ENCODE measurements at places on chromosomes 16 and 17.

- DNase-seq: peak; percentile 39
These were observed 736 bp downstream of the CNP start for GRCh38 chr17:41967141-41967920.

DNA sequence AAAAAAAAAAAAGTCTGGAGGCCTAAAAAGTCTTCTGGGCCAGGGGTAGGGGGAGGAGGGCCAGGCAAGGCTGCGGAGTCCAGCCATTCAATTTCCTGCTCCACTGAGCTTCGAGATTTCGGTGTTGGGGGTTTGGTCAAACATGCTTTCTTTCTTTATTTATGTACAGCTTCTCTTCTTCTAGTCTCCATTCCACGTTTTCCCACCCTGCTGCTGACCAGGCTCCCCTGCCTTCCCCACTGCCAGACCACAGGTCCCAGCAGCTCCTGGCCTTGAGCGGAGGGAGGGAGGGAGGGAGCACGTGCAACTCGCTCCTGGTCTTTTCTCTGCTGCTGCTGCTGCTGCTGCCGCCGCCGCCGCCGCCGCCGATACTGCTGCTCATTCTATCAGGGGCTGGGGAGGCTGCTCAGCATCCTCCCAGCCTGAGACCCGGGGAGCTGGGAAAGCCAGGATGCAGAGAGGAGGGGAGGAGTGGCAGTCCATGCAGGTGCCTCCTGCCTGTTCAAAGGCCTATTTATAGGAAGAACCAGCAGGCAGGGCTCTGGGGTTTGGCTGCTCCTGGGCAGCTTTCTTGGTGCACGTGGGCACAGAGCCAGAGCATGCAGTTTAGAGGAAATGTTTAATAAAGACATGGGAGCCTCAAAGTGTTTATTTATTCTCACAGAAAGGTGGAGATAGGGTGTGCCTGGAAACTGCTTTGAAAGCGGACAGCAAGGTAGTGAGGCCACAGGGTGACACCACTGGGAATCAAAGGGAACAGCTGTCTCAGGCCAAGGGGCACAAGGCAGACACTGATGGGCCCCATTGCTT lies 23.4 kb upstream of the ZFHX3 start:
- DNase-seq: no peak

DNA sequence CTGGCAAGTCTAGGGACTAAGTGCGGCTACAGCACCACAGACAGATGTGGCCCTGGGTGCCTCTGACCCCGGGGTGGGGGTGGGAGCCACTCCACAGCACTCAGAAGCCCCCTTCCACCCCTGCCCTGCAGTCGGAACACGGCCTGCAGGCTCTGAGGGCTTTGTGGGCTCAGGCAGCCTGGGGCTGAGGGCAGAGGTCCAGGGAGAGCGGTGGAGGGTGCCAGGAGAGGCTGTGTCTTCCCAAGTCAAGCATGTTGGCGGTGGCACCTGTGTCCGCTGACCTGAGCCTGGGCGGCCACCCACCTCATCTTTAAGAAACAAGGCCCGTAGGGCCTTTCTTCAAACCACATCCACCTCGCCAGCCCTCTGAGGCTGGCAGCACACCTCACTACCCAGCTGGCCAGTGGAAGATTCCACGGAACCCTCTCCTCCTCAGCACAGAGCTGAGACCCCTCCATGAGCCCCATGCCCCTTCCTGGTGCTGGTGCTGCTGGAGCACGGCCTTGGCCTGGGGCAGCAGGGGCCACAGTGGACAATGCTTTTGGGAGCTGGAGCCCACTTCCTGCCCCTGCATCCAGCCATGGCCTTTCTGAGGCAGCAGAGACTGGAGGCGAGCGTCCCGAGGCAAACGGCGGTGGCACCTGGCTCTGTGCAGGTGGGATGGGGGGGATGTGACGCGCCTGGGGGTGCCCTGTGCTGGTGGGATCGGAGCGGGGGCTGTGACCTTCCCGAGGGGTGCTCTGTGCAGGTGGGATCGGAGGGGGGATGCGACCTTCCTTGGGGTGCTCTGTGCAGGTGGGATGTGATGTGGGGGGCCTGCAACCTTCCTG lies 77.8 kb downstream of the ZNF778 start:
- no peak for DNase-seq

- no peak for DNase-seq
These were observed 56.5 kb downstream of the SNTB2 start for GRCh38 chr16:69243479-69243878.

- no peak for DNase-seq
These were observed 10.8 kb upstream of the B4GALNT2 start for GRCh38 chr17:49121696-49122292.

- no peak for DNase-seq
These were observed 231.2 kb downstream of the CPPED1 start for GRCh38 chr16:12572316-12572985.

GRCh38 chr17:4881761-4882555 lies 17.4 kb upstream of the C17orf107 start:
- DNase-seq: peak; percentile 79

DNA sequence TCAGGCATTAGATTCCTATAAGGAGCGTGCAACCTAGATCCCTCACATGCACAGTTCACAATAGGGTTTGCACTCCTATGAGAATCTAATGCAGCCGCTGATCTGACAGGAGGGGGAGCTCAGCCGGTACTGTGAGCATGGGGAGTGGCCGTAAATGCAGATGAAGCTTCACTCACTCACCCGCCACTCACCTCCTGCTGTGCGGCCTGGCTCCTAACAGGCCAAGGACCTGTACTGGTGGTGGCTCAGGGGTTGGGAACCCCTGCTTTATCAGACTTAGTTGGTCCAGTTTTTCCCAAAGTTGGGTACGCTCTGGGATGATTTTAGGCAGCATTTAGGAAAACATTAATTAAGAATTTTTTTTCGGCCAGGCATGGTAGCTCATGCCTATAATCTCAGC lies 103.8 kb downstream of the MARF1 start:
- no peak for DNase-seq

DNA sequence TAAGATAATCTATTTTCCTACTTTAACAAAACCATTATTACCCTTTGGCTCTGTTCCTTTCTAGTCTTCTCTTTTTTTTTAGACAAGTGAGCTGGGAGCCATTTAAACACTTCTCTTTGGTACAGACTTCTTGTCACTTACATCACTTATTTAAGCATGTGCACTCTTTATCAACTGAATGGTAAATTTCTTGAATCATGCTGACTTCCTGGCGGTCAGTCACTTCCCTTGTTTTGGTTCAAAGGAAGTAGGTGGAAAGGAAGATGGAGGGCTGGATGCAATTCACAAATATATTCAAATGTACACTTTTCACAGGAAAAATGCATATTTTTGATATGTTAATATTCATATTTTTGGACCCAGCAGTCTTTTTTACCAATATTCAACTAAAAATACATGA lies 97.1 kb downstream of the ITFG1 start:
- no peak for DNase-seq

- DNase-seq: no peak
These were observed 84.3 kb upstream of the DOC2B start for GRCh38 chr17:265718-266117.

DNA sequence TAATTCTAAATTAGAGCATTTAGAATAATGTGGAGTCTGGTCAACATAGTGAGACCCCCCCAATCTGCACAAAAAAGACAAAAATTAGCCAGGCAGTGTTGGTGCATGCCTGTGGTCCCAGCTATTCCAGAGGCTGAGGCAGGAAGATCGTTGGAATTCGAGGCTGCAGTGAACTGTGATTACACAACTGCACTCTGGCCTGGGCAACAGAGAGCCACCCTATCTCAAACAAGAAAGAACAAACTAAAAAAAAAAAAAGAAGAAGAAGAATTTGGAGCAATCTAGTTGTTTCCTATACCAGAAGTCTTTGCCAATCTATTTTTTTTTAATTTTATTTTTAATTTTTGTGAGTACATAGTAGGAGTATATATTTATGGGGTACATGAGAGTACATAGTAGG lies 6.0 kb downstream of the CETP start:
- DNase-seq: no peak

DNA sequence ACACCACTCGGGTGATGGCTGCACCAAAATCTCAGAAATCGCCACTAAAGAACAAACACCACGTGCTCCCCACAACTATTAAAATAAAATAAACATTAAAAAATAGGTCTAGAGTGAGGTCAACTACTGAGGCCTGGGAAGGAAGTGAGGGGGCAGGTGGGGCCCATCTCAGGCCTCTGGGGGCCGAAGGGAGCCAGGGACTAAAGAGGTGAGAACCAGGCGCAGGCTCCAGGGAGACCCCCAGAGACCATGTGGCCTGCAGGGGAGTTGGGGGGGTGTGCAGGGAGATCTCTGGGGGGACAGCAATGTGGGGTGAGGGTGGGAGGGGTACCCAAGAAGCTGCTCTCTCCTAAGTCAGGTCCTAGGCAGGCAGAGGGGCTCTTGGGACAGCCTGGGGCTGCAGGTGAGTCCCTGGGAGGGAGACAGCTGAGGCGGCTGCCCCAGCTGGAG lies 111.3 kb upstream of the SMURF2 start:
- DNase-seq: no peak

DNA sequence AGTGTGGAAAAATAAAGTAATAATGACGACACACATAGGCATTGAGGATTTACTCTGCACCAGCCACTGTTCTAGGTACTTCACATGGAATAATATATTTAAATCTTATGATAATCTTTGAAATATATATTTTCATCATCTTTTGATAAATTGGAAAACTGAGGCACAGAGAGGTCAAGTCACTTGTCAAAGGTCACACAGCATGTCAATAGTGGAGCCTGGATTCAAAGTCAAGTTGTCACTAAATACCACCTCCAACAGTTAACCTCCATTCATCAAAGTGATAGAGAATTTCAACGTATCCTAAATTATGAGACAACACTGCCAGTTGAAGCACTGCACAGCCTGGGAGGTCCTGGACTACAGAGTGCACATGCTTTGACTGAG lies 121.7 kb downstream of the IRX5 start:
- no peak for DNase-seq

GRCh38 chr17:68867759-68868516 lies 87.3 kb downstream of the ABCA8 start:
- no peak for DNase-seq

DNA sequence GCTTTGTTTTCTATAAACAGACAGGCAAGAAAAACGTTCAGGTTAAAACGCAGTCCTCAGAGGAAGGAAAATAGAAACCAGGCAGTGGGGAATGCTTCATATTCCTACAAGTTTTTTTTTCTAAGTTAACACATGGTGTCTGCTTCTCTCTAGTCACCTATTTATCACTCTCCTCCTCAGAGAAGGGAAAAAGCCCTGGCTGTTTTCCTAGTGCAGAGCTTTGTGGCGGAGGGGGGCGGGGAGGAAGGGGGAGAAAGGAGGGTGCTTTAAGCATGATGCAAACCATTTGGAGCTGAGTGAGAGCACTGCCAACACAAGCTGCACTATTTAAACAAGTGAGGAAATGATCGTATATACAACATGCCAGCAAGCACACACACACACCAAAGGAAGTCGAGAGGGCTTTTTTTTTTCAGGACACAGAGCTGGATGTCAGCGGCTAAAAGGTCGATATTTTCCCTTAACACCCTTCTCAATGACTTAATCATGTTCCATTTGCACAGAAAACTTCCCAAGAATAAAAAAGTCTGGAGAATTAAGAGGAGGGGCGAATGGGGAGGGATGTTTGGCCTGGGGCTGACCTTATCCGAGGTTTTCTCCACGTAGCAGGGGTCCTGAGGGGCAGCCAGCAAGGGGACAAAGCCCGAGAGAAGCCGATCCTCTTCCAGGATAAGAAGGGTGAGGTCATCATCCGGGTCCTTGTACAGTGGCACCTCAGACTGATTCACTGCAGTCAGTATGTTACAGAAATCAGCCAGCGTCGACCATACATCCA lies 117.4 kb downstream of the HIC1 start:
- no peak for DNase-seq

DNA sequence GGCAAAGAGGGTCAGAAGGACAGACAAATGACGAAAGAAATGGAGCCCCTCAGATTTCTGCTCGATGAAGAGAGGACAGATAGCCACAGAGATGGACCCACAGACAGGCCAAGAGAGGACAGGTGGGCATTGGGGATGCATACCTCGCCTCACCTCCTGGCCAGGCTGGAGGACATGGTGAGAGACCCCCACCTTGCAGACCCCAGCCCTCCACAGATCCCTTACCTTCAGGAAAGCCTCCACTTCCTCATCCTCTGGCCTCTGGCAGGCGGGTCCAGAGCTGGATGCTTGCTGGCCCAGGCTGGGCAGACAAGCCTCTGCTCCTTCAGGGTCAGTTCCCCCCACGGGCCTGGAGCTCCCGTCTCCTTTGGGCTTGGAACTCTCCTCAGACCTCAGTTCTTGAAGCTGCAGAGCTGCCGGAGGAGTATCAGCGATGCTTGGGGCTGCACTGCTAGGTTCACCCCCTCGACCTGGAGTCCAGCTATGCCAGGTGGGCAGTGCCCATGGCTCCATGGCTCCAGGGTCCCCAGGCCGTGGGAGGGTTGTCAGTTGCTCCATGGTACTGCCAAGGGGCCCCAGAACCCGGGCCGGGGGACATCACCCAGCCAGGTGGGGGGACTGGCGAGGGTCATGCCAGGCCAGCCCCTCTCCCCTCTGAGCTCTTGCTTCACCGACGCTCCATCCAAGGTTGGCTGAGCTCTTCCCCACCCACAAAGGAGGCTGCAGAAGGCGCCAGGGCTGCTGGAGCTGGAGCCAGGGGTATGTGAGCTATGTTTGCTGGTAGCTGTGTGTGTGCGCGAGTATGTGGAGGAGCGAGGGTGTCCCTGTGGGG lies 1.0 kb downstream of the TSPOAP1 start:
- DNase-seq: no peak

GRCh38 chr17:16461606-16461866 lies 30.5 kb downstream of the LRRC75A start:
- DNase-seq: no peak

All from GM10248 (cell line).